GM04503 (cell line): ENCODE measurements at places on chromosomes 16 and 17.

GRCh38 chr17:37801171-37801570, 56.3 kb upstream of the HNF1B start:
- DNase-seq: no peak

- no peak for DNase-seq
Measured at GRCh38 chr17:30243002-30243401, 7.5 kb upstream of the SLC6A4 start.

DNA sequence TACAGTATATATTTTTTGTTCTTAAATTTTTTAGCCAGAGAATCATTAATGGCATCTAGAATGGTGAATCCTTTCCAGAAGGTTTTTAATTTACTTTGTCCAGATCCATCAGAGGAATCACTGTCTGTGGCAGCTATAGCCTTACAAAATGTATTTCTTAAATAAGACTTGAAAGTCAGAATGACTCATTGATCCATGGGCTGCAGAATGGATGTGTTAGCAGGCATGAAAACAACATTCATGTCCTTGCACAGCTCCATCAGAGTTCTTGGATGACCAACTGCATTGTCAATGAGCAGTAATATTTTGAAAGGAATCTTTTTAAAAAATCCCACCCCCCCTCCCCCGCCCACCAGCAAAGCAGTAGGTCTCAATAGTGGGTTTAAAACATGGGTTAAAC, 51.4 kb downstream of the CACNG1 start:
- no peak for DNase-seq

GRCh38 chr16:3003582-3004270, 9.0 kb upstream of the CLDN9 start:
- peak; percentile 88 for DNase-seq

- no peak for DNase-seq
Measured at GRCh38 chr16:56190048-56190676, 1.1 kb upstream of the GNAO1 start.

DNA sequence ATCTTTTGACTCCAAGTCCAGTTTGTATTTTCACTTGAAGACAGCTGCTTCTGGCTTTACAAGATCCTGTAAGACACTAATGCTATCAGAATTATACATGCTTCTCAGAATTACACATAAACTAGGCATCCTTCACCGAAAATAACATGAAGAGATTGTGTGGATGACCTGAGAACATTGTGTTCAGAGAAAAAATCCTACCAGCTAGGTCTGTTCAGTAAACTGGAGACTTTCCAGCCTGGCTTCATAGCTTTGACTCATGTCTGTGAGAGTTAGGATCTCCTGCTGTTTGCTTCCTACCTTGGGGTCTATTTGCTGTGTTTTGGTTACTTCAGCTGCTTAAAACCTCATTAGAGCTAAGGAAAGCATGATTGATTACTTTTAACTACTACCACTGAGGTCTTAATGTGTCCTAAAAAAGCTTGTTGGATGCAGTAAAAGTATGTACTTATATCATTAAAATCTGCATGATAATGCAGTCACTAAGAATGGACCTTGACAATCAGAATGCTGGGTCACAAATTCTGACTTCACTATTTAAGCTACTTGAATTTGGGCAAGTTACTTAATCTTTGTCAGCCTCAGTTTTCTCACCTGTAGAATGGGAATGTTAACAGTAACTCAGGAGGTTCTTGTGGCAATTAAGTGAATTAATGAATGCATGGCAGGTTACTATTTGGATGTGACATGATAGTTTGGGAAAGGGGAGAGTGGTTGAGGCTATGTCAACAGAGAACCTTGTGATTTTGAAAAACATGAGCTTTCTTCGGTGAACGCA, 8.0 kb upstream of the MYH13 start:
- peak; percentile 5 for DNase-seq

GRCh38 chr16:49857423-49858181, 1.7 kb upstream of the ZNF423 start:
- no peak for DNase-seq

DNA sequence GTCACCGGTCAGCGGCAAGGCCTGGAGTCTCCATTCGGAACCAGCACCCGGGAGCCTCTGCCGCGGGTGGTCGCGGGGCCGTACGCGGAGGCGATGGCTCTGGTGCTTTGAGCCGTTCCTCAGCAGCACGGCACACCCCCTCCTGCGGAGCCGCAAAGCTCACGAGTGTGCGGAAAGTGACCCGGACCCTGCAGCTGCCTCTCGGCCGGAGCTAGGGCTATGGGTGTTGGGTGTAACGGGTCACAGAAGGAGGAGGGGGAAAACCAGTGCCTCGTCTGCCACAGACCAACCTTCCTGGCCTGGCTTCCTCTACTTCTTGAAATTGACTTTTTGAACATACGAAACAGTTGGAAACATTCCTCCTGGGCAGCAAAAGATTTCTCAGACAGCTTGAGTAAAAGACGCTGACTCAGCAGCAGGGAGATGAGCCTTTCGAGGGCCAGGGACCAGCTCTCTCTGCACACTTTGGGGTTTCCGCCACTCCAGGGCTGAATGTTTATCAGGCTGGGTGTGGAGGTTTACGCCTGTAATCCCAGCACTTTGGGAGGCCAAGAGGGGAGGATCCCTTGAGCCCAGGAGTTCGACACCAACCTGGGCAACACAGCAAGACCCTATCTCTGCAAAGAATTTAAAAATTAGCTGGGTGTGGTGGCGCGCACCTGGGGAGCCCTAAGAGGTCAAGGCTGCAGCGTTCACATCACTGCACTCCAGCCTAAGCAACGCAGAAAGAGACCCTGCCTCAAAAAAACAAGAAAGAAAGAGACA, 26.4 kb upstream of the PITPNA start:
- DNase-seq: no peak

GRCh38 chr17:34567691-34568465, 11.5 kb upstream of the TMEM132E start:
- DNase-seq: no peak

GRCh38 chr16:11105038-11105903, 150.7 kb downstream of the SOCS1 start:
- DNase-seq: peak; percentile 94

GRCh38 chr16:48501516-48502377, 108.2 kb downstream of the N4BP1 start:
- no peak for DNase-seq

DNA sequence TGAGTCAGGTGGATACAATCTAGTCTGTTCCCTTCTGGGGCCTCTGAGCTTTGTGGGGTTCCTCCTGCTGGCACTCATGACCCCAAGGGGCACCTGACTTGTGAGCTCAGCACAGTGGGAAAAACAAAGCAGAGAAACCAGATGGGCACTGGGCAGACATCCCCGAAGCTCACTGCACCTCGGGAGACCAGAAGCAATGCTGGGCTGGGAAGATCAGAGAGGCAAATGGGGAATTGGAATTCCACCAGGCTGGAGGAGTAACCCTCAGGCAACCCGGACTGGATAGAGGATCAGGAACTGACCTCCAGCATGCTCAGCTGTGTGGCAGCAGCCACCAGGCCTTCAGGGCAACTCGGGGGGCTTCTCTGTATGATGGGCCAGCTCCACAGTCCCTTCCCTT, 50.3 kb downstream of the ABCC12 start:
- DNase-seq: no peak
